ENCODE measurements at places on chromosomes 16 and 17. TPM values are rescaled to one million over a fixed set of nuclear protein-coding genes. Genes with fewer than 3 reads are reported as not detected.
A peak's percentile ranks its signal among the peaks of the same experiment; 100 is the strongest.

- no peak for DNase-seq
These were observed 62.3 kb upstream of the CDH5 start for GRCh38 chr16:66304151-66304550.

DNA sequence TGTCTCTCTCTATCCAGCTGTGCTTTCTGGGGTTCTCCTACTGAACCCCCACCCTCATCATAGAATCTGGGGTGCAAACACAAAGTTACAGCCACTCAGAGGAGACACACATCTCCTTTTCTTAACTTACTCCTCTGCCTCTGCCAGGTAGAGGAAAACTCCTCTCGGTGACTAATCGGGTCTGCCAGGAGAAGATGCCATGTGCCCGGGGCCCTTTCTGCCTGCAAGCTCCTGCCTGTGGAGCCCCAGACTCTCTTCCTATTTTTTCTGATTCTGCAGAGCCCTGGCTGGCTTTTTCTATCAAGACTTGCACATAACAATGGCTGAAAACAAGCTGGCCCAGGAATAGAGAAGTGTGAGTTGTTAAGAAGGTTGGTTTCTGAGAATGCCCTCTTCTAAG is 10.4 kb downstream of the SLC6A4 start:
- DNase-seq, result no peak

The RASL10B gene
- 2.2 TPM for total RNA-seq

DNA sequence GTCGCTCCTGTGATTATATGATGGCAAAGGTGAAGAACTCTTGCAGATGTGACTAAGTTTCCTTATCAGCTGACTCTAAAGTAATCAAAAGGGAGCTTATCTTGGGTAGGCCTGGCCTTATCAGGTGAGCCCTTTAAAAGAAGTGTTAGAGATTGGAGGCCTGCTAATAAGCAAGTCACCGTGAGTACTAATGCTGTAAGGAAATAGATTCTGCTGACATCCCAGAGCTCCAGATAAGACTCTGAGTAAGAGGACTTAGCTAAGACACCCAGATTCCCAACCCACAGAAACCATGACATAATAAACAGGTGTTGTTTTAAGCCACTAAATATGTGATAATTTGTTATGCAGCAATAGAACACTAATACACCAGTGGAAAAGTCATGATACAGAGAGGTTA is 99.9 kb upstream of the FAM20A start:
- DNase-seq, result no peak

DNA sequence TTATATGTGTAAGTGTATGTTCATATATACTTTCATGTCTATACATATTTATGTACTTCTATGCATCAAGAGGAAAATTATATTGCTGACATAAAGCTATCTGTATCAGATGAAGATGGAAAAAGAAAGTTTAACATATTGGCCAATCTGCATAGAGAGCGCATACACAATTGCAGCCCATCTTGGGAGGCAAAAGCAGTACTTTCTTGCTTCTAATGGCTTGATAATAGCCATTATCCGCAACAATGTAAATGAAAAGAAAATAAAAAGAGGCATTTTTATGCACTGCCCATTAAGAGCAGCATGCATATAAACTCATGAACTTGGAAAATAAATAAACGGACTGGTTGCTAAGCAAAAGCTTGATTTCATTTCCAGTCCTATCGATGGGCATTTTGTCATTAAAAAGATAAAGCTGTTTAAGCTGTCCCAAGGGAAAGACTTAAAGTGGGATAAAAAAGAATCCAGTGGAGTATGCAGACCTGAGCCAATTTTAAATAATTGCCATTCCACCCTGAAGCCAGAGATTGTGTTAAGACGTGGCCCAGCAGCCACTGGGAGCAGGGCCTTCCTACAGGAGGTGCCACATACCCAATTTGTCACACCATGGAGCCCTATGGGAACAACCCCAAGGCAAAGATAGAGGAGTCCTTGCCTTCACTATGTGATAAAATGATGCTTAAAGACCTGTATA is 183.6 kb upstream of the CDH11 start:
- DNase-seq, result no peak

GRCh38 chr17:68390888-68391545 is 66.3 kb downstream of the WIPI1 start:
- DNase-seq, result no peak

The KRT12 gene
- not detected for total RNA-seq

GRCh38 chr17:6165806-6166205 is 95.6 kb downstream of the WSCD1 start:
- peak; percentile 13 for DNase-seq

- DNase-seq, result no peak
These were observed 14.2 kb downstream of the MOSMO start for GRCh38 chr16:22022151-22022550.

The CIBAR2 gene
- not detected for total RNA-seq

DNA sequence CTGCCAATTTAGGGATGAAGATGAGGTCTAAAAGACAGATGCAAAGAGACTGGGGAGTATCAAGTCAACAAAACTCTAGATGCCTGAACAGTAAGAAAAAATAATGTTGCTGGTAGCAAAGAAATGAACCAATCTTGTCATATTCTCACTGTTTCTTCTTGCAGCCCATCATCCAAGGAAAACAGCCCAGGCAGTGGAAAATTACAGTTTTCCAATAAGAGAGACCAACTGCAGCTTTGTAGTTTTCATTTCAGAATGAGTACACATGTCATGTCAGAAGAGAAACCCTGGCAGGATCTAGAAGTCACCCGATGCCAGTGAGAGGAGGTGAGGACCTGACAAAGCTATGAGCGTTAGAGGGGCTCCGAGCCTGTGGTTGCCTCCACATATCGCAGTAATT is 500.4 kb upstream of the PSMD7 start:
- DNase-seq, result no peak

GRCh38 chr17:43673516-43674323 is 12.0 kb upstream of the MEOX1 start:
- DNase-seq, result peak; percentile 73

- DNase-seq, result no peak
These were observed 29.9 kb downstream of the SPECC1 start for GRCh38 chr17:20039037-20039436.

GRCh38 chr17:80647746-80648145 is 103.1 kb downstream of the RPTOR start:
- DNase-seq, result no peak

All from upper lobe of right lung (tissue), 1 donor.